ENCODE measurements at places on chromosomes 3 and 15. TPM values are rescaled to one million over a fixed set of nuclear protein-coding genes. Genes with fewer than 3 reads are reported as not detected.
A peak's percentile ranks its signal among the peaks of the same experiment; 100 is the strongest.

GRCh38 chr15:77798847-77799246, 166.1 kb upstream of the LINGO1 start:
- no peaks in the 10 kb centered on the region for H3K36me3 ChIP-seq
- no peak overlapping the region for H3K4me3 ChIP-seq
- DNase-seq = no peak
- no peaks in the 10 kb centered on the region for H3K27me3 ChIP-seq

GRCh38 chr15:101504373-101504772, 14.9 kb upstream of the PCSK6 start:
- DNase-seq = no peak
- H3K4me1 ChIP-seq = peaks cover 15% of the 10 kb centered on the region
- no peak overlapping the region for H3K27ac ChIP-seq
- H3K36me3 ChIP-seq = no peaks in the 10 kb centered on the region

DNA sequence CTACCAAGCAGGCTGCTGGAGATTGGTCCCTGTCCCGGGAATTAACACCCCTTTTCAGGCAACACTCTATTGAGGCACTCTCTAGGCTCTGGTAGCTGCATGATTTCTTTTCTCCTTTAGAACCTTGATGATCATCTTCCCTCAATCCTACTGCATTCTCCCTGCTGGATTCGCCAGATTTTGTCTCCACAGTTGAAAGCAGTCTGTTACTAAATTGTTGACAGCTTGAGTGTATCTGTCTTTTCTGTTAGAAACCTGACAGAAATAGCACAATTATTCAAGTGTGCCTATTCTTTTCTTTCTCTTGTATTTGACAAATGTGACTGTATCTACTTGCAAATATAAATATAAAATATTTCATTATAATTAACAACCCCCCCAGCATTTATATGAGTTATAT, 830.8 kb upstream of the CADM2 start:
- H3K27ac ChIP-seq = no peak overlapping the region
- H3K4me1 ChIP-seq = no peaks in the 10 kb centered on the region
- H3K36me3 ChIP-seq = no peaks in the 10 kb centered on the region
- no peaks in the 10 kb centered on the region for H3K27me3 ChIP-seq
- DNase-seq = no peak

DNA sequence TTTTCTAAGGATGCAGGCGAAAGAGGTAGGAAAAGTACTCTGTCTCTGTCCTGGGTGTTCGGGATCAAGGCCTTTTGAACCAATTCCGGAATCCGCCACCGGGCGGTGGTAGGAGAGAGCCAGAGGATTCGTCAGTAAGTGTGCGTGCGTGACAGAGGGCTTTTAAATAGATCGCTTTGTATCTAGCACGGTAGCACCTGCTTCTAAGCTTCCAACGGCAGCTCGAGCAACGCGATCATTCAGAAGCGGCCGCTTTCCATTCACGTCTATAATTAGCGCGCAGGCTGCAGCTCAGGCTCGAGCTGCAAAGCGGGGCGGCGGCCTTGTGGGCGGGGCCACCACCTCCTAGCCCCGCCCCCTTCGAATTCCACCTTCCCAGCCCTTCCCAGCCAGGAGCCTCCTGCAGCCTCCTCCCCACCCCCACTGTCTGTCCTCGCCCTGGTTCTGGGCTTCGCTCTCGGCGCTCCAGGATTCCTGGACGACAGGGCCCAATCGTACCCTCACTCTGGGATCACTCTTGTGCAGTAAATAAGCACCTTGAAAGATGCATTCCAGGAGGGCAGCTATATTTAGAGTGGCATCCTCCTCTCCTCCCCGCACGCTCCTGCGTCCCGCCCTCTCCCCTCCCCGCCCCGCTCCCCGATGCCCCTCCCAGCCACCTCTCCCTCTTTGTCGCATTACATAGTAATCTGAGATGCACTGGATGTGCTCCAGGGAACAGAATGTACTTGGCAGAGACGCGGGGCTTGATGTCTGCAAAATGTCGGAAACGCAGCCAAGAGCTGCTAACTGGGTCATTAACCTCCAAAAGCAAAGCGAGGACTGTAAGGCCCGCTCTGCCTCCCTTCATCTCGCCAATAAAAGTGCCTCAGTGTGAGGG, 224.1 kb upstream of the TPRG1 start:
- H3K27me3 ChIP-seq = peaks cover 14% of the 10 kb centered on the region
- peak; percentile 59 for DNase-seq
- peak overlapping the region; percentile 25 for H3K4me3 ChIP-seq
- H3K4me1 ChIP-seq = peaks cover 25% of the 10 kb centered on the region

- peaks cover 8% of the 10 kb centered on the region for H3K27me3 ChIP-seq
- DNase-seq = no peak
- no peak overlapping the region for H3K27ac ChIP-seq
- H3K36me3 ChIP-seq = no peaks in the 10 kb centered on the region
- no peak overlapping the region for H3K4me3 ChIP-seq
Measured at GRCh38 chr3:89114841-89115223, 7.4 kb downstream of the EPHA3 start.

MINDY4B gene
- not detected for total RNA-seq

DNA sequence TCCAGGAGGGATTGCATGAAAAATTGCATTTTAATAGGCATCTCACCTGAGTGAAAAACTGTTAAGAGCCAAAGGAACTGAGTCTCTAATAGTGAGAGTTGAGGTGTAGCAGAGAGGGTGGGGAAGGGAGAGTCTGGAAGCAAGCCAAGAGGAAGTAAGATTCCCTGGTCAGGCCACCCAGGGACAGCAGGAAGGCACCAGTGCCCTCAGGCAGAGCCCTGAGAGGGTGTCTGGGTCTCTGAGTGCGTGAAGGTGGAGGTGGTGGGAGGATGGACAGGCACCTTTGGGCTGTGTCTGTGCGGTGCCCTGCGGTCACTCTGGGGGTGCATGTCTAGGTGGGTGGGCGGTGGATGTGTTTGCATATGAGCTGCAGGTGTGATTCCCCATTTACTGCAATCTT, 300.4 kb upstream of the ROPN1 start:
- H3K27ac ChIP-seq = no peak overlapping the region
- DNase-seq = no peak
- no peaks in the 10 kb centered on the region for H3K36me3 ChIP-seq
- H3K4me3 ChIP-seq = no peak overlapping the region
- H3K27me3 ChIP-seq = peaks cover 13% of the 10 kb centered on the region

DNA sequence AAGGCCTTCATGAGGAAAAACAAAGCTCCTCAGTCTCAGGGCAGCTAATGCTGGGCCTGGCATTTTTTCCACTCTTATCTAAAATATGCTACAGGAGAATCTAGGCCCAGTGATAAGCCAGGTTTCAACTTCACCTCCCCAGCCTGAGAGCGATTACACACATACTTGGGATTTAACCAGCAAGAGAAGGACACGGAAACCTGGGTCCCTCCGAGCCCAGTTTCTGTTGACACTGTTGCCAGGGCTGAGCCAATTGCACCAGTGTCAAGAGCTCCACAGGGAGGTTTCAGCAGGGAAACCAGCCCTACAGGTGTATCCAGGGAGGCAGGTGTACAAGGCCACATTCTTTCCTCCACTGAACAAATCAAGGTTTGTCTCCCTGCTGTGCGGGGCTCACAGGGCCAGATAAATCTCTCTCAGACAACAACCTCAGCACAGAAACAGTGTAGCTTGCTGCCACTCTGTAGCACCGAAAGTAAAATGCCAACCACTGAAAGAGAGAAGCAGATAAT, 85.4 kb downstream of the MAGI1 start:
- H3K4me3 ChIP-seq = no peak overlapping the region
- no peaks in the 10 kb centered on the region for H3K27me3 ChIP-seq
- no peak for DNase-seq
- no peak overlapping the region for H3K27ac ChIP-seq
- no peaks in the 10 kb centered on the region for H3K36me3 ChIP-seq

GRCh38 chr15:62929000-62929357, 113.6 kb upstream of the TPM1 start:
- H3K36me3 ChIP-seq = no peaks in the 10 kb centered on the region
- no peaks in the 10 kb centered on the region for H3K4me1 ChIP-seq
- no peak overlapping the region for H3K4me3 ChIP-seq
- H3K27ac ChIP-seq = no peak overlapping the region
- no peak for DNase-seq

CCRL2 gene
- total RNA-seq = 2.8 TPM

PRR20G gene
- total RNA-seq = not detected

GRCh38 chr3:175082631-175083030, 223.5 kb downstream of the NAALADL2 start:
- H3K4me3 ChIP-seq = no peak overlapping the region
- DNase-seq = no peak
- no peaks in the 10 kb centered on the region for H3K27me3 ChIP-seq
- no peaks in the 10 kb centered on the region for H3K36me3 ChIP-seq
- H3K4me1 ChIP-seq = no peaks in the 10 kb centered on the region

CASR gene
- total RNA-seq = not detected

DNA sequence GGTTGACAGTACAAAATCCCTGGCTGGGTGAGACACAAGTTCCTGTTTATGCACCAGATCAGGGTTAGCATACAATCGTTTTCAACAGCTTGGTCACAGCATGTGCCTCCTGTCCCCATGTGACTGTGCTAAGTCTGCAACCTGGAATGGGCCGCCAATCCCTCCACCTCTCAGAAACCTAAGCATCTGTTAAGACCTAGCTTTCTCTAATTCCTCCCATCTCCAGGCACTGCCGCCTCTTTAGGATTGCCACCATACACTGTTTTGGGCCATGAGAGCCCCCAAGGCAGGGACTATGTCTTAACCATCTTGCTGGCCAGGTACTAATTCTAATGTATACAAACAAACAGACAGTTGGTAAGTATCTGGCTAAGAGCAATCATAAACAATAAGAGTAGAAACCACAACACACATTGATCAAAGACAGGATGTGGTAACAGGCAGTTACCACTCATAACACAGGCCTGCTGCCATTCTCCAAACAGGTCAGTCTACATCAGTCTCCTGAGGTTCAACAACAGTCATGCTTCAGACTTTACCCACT, 25.6 kb downstream of the SEC22C start:
- no peak overlapping the region for H3K4me3 ChIP-seq
- peak; percentile 49 for DNase-seq
- peaks cover 50% of the 10 kb centered on the region for H3K36me3 ChIP-seq
- H3K27me3 ChIP-seq = no peaks in the 10 kb centered on the region

GRCh38 chr15:39554746-39555387, 26.0 kb upstream of the THBS1 start:
- no peaks in the 10 kb centered on the region for H3K27me3 ChIP-seq
- DNase-seq = no peak
- H3K27ac ChIP-seq = no peak overlapping the region
- H3K4me3 ChIP-seq = no peak overlapping the region

GRCh38 chr3:181851063-181851462, 139.3 kb downstream of the SOX2 start:
- H3K27ac ChIP-seq = no peak overlapping the region
- H3K27me3 ChIP-seq = no peaks in the 10 kb centered on the region
- H3K4me1 ChIP-seq = no peaks in the 10 kb centered on the region
- H3K36me3 ChIP-seq = no peaks in the 10 kb centered on the region

GRCh38 chr3:140265302-140265701, 330.3 kb downstream of the CLSTN2 start:
- no peak overlapping the region for H3K27ac ChIP-seq
- DNase-seq = no peak
- H3K4me3 ChIP-seq = no peak overlapping the region

DNA sequence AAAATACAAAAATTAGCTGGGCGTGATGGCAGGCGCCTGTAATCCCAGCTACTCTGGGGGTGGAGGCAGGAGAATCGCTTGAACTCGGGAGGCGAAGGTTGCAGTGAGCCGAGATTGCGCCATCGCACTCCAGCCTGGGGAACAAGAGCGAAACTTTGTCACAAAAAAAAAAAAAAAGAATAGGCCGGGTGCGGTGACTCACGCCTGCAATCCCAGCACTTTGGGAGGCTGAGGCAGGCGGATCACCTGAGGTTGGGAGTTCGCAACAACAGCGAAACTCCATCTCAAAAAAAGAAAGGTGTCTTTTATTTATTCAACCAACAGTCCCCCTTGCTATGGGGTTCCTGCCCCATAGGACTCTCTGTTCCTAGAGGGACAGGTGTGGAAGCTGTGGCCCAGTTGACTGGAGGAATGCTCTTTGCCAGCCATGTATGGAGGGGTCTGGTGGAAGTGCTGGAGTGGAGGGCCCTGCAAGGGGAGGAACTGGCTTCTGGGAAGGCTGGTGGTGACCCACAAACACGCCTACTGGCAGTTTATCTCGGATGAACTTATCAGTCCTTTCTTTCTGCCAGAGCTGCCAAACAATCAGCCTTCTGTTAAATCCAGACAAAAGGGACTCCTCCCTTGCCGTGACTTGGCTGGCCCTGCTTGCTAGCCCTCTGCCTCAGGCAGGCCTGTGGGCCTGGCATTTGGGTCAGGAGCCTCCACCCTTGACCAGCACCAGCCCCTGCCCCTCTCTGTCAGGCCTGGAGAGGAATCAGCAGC, 4.6 kb upstream of the DAG1 start:
- no peak overlapping the region for H3K27ac ChIP-seq
- H3K4me3 ChIP-seq = no peak overlapping the region
- no peaks in the 10 kb centered on the region for H3K27me3 ChIP-seq

DNA sequence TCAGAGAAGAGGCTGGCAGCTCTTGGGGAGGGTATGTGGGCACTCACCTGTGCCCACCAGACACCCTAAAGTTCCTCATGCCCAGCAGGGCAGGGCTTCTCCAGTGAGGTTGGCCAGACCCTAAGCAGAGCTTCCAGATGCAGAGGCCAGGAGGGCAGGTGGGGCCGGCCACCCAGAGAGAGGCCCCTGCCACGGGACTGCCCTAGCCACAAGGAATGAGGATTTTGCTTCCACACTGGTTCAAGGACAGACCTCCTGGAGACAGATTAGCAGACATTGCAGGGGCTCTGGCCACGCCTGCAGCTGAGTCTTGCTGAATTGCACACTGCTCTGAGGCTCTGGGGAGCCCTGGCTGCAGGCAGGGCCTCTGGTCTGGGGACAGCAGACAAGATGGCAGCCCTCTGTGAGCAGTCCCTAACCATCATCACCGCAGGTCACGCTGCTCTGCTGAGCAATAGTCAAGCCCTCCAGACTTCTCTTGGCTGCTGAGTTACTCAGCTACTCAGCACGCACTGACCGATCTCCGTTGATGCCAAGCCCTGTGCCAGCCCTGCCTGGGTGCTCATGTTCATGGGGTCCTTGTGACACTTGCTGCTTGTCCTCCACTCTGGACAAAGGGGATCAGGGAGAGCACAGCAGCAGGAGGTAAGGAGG, 117.4 kb upstream of the ABHD17C start:
- H3K4me3 ChIP-seq = no peak overlapping the region
- peaks cover 2% of the 10 kb centered on the region for H3K4me1 ChIP-seq
- no peak overlapping the region for H3K27ac ChIP-seq
- no peaks in the 10 kb centered on the region for H3K27me3 ChIP-seq
- H3K36me3 ChIP-seq = no peaks in the 10 kb centered on the region

FBXW12 gene
- total RNA-seq = not detected

GRCh38 chr3:13055634-13056033, 17.6 kb downstream of the IQSEC1 start:
- H3K27me3 ChIP-seq = no peaks in the 10 kb centered on the region
- no peak for DNase-seq
- no peak overlapping the region for H3K4me3 ChIP-seq
- no peaks in the 10 kb centered on the region for H3K36me3 ChIP-seq
- H3K27ac ChIP-seq = no peak overlapping the region

- H3K27ac ChIP-seq = peak overlapping the region; percentile 100
- H3K4me3 ChIP-seq = peak overlapping the region; percentile 99
- peaks cover 60% of the 10 kb centered on the region for H3K36me3 ChIP-seq
- H3K4me1 ChIP-seq = peaks cover 45% of the 10 kb centered on the region
- H3K27me3 ChIP-seq = no peaks in the 10 kb centered on the region
- DNase-seq = no peak
Measured at GRCh38 chr15:66503780-66504562, 684 bp downstream of the RPL4 start.
